ENCODE measurements at places on chromosomes 12 and 14.

GRCh38 chr14:83638748-83639504 lies 1891.0 kb upstream of the FLRT2 start:
- no peak for DNase-seq

GRCh38 chr14:72916174-72916573 lies 10.1 kb upstream of the DCAF4 start:
- DNase-seq, result no peak

DNA sequence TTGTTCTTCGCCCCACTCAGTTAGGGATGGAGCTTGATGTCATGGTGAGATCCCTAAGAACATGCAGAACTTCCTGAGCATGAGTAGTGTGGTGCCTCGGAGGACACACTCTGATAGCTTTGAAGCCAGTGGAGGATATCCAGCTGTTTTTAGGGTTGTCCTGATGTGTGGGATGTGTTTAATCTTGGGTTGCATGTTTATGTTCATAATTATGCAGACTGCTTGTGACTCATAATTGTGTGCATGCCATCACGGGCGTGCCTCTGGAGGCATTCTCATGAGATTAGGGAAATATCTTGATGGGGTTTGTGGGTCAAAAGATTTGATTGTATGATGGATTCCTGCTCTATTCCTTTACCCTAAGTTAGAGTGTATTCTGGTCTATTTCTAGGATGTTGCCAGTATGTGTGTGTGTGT lies 267.4 kb upstream of the PELI2 start:
- no peak for DNase-seq

GRCh38 chr12:51371295-51371953 lies 19.8 kb downstream of the GALNT6 start:
- no peak for DNase-seq

DNA sequence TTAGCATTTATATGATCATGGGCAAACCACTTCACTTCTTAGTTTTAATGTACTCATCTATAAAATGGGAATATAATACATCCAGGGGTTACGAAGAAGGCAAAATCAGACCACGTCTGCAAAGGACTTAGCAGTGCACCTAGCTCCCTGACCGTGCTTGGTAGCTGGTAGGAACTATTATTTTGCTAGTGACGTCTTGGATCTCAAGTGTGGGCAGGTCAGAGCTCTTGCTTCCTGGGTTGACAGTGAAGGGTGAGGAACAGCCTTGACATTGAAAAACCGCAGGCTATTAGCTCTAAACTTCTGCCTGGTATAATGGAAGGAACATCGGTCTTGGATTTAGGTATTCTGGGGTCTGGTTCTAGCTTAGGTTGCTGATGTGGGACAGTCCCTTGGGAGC lies 89.3 kb upstream of the MED13L start:
- DNase-seq, result no peak

GRCh38 chr14:92259613-92260357 lies 63.2 kb upstream of the SLC24A4 start:
- DNase-seq, result no peak

GRCh38 chr12:130300090-130300489 lies 37.6 kb upstream of the PIWIL1 start:
- no peak for DNase-seq

DNA sequence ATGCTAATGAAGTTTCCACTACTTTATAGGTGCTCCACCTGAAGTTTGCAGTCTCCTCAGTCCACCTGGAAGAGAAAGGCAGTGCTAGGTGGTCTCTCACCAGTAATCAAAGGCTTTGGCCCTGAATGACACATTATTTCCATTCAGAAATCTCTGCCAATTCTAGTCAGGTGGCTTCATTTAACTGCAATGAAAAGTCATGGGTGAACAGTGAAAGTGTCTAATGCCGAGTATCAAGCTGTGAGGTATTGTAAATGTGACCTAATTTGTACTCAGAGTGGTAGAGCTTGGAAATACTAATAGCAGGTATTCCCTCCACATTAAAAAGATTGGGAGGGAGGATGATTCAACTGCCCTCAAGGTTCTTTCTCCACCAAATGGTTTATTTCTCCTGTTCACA lies 220.9 kb upstream of the LRFN5 start:
- no peak for DNase-seq

DNA sequence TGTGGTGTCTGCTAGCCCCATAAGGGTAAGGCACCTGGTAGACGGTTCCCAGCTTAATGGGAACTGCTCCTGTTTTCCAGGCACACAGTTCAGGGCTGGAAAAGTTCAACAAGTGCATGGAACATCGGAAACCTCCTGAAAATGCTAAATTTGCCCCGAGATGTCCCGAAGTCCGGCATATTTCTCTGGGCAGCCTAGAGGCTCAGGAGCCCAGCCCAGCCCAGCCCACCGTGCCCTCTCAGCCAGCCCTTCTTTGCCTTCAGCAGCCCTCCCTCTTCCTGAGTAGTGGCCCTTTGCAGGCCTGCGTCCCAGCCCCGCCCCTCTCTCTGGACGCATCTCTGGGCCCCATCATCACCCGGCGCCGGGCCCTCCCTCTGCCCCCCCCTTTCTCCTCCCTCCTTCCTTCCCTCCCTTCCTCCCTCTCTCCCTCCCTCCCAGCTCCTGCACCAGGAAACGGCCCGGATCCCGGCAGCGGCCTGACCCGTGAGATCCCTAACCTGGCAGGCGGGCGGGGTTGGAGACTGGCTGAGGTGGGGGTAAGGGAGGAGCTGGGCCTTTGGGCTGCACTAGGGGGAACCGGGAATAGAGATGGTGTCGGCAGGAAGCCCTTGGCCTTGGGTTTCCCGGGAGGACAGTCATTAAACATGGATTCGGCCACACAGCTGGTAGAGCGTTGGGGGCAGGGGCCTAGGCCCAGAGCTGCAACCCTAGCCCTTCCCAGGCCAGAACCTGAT lies at the start of gene BCL2L2:
TSS of gene BCL2L2 (plus strand) at position 422 of the 734 bp plus-strand sequence. CDS start 935 bp downstream, outside the sequence.
- no peak for DNase-seq
